ENCODE measurements at places on chromosomes 2 and 18.

DNA sequence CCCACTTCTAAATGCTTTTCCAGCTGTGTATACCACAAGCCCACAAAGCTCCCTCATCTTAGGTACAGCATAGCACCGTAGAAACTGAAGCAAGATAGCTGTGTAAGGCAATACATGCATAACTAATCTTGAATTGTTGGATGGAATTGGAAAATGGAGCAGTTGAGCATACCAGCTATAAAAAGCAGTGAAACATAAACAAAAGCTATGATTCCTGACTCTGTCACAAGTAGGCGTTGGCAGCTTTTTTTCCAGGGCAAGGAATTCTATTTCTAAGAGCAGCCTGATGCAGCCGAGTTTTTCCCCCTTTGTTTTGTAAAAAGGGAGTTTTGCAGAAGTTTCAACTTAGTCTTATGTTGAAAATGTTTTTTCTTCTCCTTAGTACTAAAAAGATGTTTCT, 32.4 kb downstream of the MOGAT1 start:
- no peak for DNase-seq

- DNase-seq = no peak
Measured at GRCh38 chr2:99278793-99279291, 22.2 kb downstream of the LYG1 start.

- DNase-seq = no peak
Measured at GRCh38 chr18:1090758-1091157, 186.1 kb downstream of the ADCYAP1 start.

DNA sequence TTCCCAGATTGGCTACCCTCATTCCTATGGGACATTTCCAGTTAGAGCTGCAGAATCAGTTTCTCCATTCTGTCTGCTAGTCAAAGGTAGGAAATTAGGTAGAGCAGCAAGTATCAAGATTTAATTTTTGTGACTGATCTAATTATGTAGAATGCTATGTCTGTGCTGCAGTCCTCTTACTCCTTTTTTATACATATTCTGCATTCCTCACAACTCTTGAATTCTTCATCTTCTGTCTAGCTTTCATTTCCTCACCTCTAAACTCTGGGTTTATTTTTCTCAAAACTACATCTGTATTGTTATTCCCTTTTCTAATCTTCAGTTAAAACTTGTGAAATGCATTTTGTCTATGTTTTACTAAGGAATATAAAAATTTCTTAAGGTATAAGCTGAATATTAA, 8.6 kb downstream of the SGO2 start:
- DNase-seq = no peak

DNA sequence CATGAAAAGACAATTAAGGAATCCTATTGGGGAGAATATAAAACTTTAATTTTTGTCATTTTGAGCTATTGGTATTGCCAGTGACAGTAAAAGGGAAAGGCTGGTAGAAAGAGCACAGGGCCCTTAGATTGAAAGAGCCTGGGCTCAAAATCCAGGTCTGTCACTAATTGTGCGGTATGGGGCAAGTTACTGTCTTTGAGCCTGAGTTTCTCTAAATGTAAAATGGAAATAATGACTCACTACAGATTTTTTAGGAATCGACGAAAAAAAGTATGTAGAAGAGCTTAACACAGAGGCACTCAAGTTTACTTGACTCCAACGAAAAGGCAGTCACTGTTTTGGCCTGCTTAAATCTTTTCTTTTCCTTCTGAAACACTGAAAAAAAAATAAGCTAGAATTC, 7.0 kb downstream of the NDUFV2 start:
- no peak for DNase-seq

- DNase-seq = no peak
Measured at GRCh38 chr2:137107904-137108303, 342.6 kb downstream of the THSD7B start.

DNA sequence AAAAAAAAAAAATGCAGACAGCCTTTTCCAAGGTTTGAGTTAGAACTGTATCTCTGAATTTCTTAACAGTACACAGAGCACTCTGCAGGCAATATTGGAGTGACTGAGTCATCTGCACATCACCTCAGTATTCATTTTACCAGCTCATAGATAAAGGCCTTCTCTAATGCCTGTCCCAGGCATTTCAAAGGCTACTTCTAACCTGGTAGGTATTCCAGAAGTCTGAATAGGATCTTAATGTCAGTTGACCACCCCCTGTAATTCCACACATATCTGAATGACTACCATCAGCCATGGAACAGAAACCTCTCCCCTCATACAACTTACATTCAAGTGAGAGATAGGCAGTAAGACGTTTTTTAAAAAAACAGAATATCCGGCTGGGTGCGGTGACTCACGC, 9.0 kb downstream of the METTL21A start:
- DNase-seq = no peak

DNA sequence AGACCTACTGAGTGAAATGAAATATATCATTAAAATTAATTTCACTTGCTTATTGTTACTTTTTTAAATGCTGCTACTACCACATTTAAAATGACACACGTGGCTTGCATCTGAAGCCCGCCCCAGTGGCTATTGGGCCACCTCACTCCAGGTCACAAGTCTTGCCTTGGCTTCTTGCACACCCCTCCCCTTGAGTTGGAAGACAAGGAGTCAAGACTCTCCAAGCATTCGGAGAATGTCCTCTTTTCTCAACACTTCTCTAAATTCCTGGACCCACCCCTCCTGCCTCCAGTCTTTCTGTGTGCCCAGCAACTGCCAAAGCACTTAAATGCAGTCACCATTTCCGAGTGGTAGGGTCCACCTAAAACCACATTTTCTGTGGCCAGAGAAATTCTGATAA, 73.4 kb downstream of the ZBTB7C start:
- no peak for DNase-seq

- DNase-seq = no peak
Measured at GRCh38 chr2:55862246-55862645, 61.3 kb downstream of the EFEMP1 start.

DNA sequence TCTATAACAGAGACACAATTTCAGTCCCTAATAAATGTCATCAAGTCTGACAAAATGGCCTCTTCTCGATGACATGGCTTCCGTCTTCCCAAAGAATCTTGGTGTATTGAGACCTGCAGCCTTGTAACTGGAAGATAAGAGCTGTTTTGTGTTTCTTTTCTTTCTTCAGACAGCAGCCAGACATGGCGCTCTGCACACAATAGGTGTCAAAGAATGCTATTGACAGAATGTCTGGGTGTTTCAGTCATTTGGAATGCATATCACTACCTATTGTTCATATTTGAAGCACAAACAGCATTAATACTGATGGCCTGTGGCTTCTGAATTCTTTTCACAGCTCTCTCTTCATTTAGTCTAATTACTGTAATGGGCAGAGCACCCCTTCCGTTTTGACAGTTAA, 344.8 kb downstream of the RPRM start:
- DNase-seq = no peak

GRCh38 chr2:105090091-105090490, 52.2 kb downstream of the MRPS9 start:
- no peak for DNase-seq

DNA sequence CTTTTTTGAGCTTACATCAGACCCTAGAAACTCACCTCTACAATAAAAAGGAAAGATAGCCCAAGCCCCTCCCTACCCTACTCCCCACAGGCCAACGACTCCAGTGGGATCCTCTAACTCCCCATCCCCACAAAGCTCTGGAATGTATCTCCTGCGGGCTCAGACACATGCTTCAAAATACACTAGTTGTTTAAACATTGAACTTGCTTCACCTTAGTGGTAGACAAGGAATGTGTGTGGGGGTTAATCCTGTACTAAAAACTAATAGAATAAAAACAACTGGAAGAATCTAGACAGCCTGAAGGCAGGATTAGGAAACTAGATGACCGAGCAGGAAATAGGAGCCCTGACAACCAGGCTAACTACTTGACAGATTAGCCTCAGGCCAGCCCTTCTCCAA, 211.5 kb downstream of the SUCLG1 start:
- no peak for DNase-seq

DNA sequence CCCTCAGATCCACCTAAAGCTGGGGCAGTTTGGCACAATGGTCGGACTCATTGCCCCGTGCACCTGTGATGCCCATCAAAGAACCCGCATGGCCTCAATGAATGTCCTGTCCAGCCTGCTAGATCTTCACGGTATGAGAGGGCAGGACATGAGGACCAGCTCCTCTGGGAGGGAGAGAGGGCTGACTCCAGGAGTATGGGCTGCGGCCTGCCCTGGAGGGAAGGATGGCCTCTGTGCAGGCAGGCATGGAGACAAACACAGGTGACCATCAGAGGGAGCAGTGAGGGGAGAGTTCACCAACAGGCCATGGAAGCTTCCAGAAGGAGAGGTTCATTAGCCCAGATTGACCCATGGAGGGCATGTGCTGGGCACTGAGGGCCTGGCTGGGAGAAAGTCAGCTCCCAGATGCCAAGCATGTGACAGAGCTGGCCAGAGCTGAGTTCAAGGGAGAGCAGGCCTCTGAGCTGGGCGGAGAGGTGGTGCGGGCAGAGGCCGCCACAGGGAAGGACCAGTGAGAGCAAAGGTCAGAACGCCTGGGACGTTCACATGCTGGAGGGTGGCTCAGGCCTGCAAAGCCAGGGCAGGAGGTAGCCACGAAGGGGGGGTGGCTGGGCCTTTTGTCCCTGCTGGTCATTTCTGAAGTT, 36.2 kb downstream of the HJURP start:
- DNase-seq = no peak

- no peak for DNase-seq
Measured at GRCh38 chr18:79884294-79884962, 67.0 kb downstream of the SLC66A2 start.

GRCh38 chr18:58977801-58978200, 113.1 kb downstream of the ZNF532 start:
- DNase-seq = no peak

- no peak for DNase-seq
Measured at GRCh38 chr2:214504599-214505376, 93.9 kb downstream of the VWC2L start.

GRCh38 chr2:71609441-71609840, 156.1 kb downstream of the DYSF start:
- no peak for DNase-seq

DNA sequence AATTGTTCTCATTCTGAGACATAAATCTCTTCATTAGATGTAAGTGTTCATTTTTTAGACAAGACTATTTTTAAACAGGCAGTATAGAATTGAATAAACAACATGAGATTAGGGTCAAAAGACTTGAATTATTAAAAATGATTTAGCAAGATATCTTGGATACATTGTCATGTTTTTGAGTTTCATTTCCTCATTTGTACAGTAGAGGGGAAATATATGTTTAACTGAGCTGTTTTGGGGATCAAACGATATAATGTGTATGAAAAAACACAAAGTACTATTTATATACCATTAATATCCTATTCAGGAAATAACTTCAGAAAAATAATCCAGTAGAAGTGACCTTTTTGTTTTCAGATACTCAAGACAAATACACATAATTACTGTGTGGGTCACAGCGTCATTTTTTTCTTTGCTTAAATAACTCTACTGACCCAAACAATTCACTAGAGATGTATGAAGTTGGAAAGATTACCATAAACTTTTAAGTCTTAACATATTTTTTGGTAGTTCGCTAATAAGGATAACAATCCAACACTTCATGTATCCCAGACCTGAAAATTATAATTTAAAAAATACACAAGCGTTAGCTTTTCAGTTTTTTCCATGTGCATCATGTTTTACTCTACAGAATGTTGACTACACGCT, 896 bp upstream of the ASXL3 start:
- no peak for DNase-seq

DNA sequence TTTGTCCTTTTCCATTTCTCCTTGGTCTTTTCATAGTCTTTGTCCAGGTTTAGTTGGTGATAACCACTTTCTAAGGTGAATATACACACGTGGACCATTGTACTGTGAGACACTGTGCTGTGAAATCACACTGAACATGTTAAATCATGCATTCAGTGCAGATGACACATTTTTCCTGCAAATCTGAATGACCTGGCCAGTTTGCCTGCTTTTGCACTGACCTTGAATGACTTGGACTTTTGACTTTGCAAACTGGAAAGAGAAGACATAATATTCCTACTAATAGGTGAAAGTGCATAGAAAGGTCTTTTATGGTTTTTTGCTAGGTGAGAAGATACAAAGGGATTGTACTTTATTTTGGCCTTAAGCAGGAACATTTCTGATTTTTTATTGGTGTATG, 21.7 kb upstream of the PHLPP1 start:
- DNase-seq = no peak

DNA sequence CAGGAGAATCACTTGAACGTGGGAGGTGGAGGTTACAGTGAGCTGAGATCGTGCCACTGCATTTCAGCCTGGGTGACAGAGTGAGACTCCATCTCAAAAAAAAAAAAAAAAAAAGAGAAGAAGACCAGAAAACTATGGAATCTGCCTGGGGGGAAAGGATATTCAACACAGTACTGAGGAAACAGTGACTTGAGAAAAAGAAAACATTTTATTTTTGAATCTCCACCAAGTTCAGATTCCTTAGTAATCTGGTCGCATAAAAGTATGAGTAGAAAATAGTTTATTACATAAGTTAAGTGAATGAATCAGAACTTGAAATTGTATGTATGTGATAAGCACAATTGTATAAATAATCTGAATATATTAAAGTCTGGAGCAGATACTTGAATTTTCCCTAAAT, 13.0 kb upstream of the HAT1 start:
- DNase-seq = no peak

- no peak for DNase-seq
Measured at GRCh38 chr2:216583147-216583546, 50.1 kb upstream of the IGFBP2 start.

DNA sequence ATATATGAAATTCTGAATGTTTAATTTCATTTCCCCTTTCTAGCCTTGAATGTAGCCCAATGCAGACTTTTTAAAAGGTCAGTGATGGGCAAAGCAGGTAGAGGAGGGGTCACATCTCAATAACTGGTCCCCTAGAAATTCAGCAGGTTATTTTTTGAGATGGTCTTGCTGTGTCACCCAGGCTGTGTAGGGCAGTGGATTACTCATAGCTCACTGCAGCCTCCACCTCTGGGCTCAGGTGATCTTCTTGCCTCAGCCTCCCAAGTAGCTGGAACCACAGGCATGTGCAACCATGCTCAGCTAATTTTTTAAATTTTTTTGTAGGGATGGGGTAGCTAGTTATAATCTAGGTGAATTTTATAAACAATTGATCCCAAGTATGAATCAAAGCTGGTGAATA, 8.8 kb downstream of the IAH1 start:
- DNase-seq = no peak

GRCh38 chr2:206442833-206443734, at the start of gene ADAM23:
Gene ADAM23 (plus strand): TSS chr2:206443532. CDS start chr2:206443867, 335 bp downstream.
- DNase-seq = peak; percentile 12

DNA sequence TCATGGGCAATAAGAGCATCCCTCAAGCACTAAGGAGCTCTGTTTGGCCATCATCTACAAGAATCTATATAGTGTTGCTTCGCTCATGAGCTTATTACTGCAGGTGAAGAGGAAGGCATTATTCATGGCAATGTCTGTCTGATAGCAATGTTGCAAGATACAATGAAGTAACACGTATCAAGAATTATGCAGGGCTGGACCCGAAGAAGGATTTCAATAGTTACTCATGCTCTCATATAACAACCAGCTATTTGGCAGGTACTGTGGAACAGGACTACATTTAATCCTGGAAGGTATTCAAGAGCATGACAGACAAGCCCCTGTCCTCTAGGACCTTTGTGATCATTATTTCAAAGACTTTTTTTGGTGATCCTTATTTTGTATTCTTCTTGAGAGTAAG, 109.6 kb downstream of the LAMA3 start:
- DNase-seq = no peak
